ENCODE measurements at places on chromosomes 4 and X. TPM values are rescaled to one million over a fixed set of nuclear protein-coding genes. Genes with fewer than 3 reads are reported as not detected.

LNX1 gene
- 2.3 TPM for total RNA-seq

GYG2 gene
- 14.1 TPM for total RNA-seq

SSX3 gene
- total RNA-seq, result not detected

FAM47B gene
- not detected for total RNA-seq

TKTL1 gene
- total RNA-seq, result not detected

DCAF8L2 gene
- not detected for total RNA-seq

VCX gene
- not detected for total RNA-seq

CLDN34 gene
- not detected for total RNA-seq

COL25A1 gene
- 0.45 TPM for total RNA-seq

NCAPG gene
- total RNA-seq, result 6.5 TPM

OTOP1 gene
- total RNA-seq, result not detected

AFF2 gene
- 11.8 TPM for total RNA-seq

NRK gene
- total RNA-seq, result 13.1 TPM

ASMT gene
- total RNA-seq, result not detected

CLGN gene
- 0.60 TPM for total RNA-seq

SOD3 gene
- 22.9 TPM for total RNA-seq

GIMD1 gene
- total RNA-seq, result not detected

SERTM2 gene
- total RNA-seq, result not detected

DNAAF6 gene
- total RNA-seq, result not detected

CYLC1 gene
- not detected for total RNA-seq

BGN gene
- 1,195 TPM for total RNA-seq

FABP2 gene
- not detected for total RNA-seq

SLC10A4 gene
- 0.18 TPM for total RNA-seq

SULT1B1 gene
- 0.15 TPM for total RNA-seq

HPGDS gene
- not detected for total RNA-seq

PI4K2B gene
- total RNA-seq, result 15.5 TPM

FAM241A gene
- 0.53 TPM for total RNA-seq

EMD gene
- total RNA-seq, result 81.1 TPM

SERPINA7 gene
- total RNA-seq, result not detected

Data from chondrocyte (in vitro differentiated cells).